ENCODE measurements at places on chromosomes 2 and 18.

GRCh38 chr2:69977186-69977585 lies 15.8 kb upstream of the ASPRV1 start:
- no peak for DNase-seq

GRCh38 chr18:37948471-37948870 lies 382.9 kb upstream of the CELF4 start:
- no peak for DNase-seq

GRCh38 chr2:204441316-204441715 lies 104.0 kb upstream of the PARD3B start:
- DNase-seq: no peak

DNA sequence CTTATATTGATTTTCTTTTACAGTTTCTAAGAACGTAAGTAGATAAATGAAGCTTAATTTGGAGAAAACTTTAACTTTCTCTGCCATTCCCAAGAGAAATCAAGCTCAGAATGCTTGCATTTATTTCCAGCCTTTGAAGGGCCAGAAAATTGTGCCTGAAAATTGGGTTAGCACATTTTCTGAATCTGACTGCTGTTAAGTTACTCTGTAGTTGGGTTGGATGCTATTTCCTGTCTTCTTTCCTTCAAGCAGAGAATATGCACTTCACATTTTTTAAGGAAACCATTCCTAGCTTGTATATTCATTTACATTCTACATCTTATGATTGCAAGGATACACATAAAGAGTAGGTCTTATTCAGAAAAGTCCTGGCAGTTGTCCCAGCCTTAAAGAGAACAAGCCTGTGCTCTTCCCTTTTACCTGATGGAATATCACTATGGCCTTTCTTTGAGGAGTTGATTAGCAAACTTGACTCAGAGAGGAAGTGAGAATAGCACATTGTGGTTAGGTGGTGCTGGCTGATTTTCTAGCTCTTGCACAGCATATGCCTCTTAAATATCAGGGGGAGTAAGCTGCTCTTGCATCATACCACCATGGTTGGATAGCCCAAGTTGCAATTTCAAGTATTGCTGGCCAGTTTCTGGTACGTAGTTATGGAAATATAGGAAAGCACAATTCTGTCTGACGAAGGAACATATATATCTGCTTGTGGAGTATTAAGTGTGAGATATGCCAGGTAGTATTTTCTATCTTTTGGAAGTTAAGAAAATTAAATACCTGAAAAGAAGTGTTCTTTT lies 133.7 kb downstream of the COMMD1 start:
- no peak for DNase-seq
